AG04449 (cell line): ENCODE measurements at places on chromosomes 7 and 10.

DNA sequence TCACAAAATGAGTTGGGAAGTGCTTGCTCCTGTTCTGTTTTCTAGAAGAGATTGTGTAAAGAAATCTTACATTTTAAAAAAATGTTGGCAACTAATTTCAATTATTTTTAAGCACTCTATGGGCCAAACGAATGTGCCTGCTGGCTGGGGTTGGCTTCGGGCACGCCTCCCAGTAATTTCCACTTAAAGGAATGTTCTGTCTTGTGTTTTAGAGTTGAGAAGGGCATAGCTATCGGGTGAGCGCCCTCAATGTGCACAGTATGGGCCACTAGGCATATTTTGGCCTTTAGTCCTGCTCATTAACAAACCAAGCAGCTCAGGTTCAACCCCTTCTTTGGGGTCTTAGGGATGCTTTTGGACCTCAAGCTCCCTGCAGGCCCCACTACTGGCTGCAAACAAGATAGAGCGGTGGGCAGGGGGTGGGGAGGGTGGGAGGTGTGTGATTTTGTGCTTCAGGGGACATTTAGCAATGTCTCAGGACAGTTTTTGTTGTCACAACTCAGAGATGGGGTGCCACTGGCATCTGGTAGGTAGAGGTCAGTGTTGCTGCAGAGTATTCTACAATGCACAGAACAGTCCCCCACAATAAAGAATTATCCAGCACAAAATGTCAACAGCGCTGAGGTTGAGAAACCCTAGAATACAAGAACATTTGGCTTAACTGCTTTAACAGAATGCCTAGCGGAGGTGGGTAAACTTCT lies 40.7 kb downstream of the TACC2 start:
- no peak for DNase-seq

DNA sequence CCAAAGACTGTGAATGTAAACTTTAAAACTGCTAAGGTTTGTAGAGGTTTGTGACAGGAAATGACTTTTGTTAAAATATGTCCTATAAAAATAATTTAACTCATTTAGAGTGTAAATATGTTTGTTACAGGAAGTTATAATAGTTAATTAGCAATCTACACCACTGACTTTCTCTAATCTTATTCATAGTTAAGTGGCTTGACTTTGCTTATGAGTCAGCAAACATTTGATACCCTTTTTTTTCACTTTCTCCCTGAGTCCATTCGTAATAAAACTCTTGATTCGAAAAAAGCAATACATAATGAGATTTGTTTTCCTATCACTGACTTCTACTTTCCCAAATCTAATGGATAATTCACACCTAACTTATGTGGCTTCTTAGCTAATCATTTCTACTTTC lies 317.7 kb upstream of the SEMA3C start:
- no peak for DNase-seq

- DNase-seq: no peak
These were observed 31.0 kb upstream of the OPALIN start for GRCh38 chr10:96389785-96390184.

- DNase-seq: no peak
These were observed 69.4 kb downstream of the CAMK1D start for GRCh38 chr10:12418725-12419261.

- no peak for DNase-seq
These were observed 5.2 kb downstream of the CHPF2 start for GRCh38 chr7:151237244-151238189.

- DNase-seq: no peak
These were observed 25.9 kb upstream of the GTPBP4 start for GRCh38 chr10:962342-962741.

DNA sequence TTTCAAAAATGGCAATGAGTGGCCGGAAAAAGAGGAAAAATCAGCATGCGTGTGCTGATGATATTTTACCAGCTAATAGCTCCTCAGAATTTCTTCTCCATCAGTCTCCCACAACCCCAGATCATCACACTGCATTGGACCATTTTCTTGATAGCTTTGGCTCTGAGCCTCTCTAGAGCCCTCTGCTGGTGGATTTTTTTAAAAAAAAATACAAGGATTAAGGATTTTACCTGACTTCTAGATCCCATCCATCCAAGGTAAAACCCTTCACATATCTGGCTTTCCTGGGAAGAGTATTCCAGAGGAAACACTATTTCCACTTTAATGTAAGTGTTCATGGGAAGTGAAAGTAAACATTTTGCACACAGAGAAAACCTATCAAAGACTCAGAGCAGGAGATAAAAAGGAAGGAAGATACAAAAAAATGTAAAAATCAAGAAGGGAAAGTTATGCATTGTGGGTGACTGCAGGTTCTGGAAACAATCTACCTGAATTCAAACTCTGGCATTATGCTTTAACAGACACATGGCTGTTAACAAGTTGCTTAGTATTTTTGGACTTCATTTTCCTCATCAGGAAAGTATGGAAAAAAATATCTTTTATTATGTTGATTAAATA lies 380.9 kb downstream of the LRRTM3 start:
- DNase-seq: no peak

- DNase-seq: no peak
These were observed 174.1 kb upstream of the YAE1 start for GRCh38 chr7:39392151-39392550.

DNA sequence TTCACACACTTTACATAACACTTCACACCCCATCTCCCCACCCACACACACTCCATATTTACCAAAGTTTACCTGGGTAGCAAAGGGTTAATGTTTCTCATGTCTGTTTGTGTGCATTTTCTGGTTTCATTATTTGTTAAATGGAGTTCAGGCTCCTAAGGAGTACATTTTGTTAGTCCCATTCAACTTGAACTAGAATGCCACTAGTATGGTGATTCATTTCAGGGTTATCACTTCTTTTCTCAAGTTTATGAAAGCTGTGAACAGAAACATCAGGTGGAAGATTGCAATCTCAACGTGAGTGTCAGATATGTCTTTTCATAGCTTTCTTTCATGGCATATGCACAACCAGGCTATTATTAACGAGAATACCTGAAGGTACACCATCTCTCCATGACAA lies 1027.5 kb downstream of the GATA3 start:
- no peak for DNase-seq
